ENCODE measurements at places on chromosomes 6 and 20.

GRCh38 chr6:44233567-44234100, 10.2 kb downstream of the SLC29A1 start:
- DNase-seq: no peak

- DNase-seq: no peak
Observed at GRCh38 chr20:50019466-50020256, 36.9 kb downstream of the SNAI1 start.

DNA sequence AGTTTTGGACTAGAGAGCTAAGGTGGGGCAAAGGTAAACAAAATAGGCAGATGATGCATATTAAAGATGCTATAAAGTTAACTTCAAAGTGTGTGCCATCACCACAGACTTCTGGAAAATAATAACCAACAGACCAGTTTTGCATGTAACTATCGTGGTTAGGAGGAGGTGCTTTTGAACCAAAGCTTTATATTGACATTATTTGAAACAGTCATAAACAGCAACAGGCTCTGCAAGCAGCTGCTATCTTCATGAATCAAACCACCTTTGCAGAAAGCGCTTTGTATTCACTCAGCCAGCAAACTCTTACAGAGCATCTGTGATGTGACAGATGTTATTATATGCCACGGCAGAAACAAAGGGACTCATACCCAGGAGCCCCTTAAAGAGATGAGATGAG, 81.9 kb downstream of the CRYBG1 start:
- DNase-seq: no peak

- DNase-seq: no peak
Observed at GRCh38 chr6:55980627-55981211, 105.3 kb upstream of the BMP5 start.

GRCh38 chr6:166693880-166694279, 66.8 kb upstream of the RPS6KA2 start:
- DNase-seq: no peak

DNA sequence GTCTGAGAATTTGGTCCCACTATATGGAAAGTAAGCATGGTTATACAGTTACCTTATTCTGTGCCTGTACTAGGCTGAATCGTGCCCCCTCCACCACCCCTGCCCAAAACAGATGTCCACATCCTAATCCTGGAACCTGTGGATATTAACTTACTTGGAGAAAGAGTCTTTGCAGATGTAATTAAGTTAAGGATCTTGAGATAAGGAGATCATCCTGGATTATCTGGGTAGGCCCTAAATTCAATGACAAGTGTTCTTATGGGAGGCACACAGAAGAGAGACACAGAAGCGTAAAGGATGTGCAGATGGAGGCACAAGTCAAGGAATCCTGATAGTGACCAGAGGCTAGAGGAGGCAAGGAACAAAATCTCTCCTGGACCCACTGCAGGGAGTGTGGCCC, 116.7 kb upstream of the MAN1A1 start:
- DNase-seq: no peak

DNA sequence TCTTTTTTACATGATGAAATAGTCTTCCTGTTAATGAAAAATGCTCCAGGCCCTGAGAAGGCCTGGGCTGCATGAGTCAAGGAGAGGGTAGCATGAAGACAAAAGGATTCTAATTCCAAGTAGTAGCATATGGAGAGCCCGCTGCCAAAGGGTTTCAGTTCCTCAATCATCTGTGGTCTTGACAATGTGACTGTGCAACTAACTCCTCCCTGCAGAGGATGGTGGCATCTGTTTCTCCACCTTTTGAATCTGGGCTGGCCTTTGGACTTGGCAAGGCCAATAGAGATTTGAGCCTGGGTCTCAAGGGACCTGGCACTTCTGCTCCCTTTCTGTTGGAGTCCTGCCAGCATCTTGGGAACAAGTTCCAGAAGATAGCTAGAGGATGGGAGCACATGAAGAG, 35.1 kb upstream of the ANKEF1 start:
- no peak for DNase-seq

DNA sequence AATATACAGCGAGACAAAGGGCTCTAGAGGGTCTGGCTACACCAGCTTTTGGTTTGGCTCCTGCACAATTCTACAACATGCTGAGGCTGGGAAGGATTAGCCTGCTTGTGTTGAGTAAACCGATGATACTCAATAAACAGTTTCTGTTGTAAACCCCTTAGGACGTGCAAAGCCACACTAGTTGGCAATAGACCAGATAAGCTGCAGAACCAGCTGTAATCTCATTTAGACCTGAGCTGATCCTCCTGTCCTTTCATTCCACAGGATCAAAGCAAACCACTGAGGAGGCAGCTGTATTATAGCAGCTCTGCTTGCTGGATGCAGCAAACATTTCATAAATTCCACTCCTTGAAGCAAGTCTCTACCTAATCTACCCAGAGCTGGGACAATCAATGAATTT, 79.7 kb downstream of the MMS22L start:
- no peak for DNase-seq

DNA sequence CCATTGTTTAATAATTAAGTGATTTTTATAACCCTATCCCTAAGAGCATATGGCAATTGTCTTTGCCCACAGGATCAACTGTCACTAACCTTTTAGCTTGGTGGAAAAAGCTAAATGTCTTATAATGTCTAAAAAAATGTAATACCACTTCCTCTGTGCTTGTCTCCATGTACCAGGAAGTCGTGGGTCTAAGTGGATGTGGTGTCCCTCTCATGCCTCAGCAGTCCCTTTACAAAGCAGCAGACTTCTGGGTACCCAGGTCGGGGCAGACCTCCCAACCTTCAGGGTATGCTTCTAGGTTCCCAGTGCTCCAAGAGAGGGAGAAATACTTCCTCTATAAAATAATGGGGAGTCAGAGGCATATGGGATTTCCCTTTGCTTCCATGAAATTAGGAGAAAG, 74.7 kb downstream of the ZHX3 start:
- DNase-seq: no peak

- no peak for DNase-seq
Observed at GRCh38 chr6:34680802-34681515, 15.6 kb downstream of the ILRUN start.

GRCh38 chr20:44614525-44614924, 32.1 kb downstream of the PKIG start:
- peak; percentile 59 for DNase-seq

- DNase-seq: no peak
Observed at GRCh38 chr20:16485401-16485800, 87.8 kb downstream of the KIF16B start.

DNA sequence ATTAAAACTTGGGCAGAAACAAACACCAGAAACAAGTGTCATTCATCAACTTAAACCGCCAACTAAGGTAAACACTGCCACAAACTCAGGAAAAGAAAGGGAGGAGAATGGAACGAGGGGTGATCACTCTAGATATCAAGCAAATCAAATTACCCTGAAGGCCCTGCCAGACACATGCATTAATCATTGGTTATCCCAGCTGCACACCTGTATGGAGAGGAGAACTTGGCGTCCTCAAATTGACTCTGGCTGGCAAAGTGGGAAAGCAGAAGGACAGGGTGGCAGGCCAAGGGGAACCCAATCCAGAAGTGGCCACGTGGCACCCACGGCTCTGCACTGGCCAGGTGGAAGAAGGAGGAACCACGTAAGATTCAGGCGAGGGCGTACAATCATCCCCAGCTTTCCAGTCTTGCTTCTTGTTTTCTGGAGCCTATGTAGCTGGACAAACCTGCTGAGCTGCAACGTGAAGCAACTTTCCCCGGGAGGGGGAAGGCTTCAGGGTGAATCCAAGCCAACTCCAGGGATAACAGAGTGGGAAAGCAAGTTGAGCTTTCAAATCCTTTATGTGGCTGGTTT, 156.2 kb upstream of the JARID2 start:
- no peak for DNase-seq

DNA sequence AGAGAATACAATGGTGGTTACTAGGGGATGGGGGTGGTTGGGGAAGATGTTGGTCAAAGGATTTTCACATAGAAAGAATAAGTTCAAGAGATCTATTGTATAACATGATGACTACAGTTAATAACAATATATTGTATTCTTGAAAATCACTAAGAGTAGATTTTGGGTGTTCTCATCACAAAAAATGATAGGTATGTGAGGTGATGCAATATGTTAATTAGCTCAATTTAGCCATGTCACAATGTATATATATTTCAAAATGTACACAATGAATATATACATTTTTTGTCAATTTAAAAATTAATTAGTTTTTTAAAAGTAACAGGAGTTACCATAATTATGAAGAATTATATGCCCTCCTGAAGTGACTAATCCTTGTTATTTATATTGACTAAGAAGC, 22.3 kb downstream of the ZNF133 start:
- DNase-seq: no peak

DNA sequence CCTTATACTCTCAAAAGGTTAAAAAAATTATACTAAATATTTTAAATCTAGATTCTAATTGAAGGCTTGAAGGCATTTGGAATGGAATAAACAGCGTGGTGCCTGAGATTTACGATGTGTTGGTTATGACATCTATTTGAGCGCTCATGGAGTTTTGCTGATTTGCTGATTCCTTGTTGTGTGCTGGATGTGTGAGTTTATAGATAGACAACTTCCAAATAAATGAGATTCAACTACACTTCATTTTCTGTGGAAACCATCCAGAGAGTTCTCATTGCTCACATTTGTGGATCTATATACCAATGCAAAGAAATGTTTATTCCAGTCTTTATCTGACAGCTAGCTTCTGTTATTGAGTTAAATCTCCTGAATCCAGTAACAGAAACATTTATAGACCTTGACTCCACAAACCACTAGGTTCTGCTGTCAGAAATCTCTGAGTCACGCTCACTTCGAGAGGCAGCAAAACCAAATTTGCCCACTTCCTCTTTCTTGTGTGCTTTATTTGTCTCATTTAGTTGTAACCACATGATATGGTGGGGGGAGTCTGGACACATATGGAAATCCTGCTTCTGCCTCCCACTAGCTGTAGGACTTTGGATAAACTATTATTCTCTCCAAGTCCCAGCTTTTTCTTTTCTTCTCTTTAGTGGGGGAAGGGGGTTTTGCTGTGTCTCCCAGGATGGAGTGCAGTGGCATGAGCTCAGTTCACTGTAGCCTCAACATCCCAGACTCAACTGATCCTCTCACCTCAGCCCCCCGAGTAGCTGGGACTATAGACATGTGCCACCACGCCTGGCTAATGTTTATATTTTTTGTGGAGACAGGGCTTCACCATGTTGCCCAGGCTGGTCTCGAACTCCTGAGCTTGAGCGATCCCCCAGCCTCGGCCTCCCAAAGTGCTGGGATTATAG, 54.5 kb downstream of the IPCEF1 start:
- DNase-seq: no peak

GRCh38 chr6:68226460-68226859, 408.6 kb upstream of the ADGRB3 start:
- peak; percentile 17 for DNase-seq

GRCh38 chr6:50848989-50849795, 30.5 kb downstream of the TFAP2B start:
- DNase-seq: no peak

DNA sequence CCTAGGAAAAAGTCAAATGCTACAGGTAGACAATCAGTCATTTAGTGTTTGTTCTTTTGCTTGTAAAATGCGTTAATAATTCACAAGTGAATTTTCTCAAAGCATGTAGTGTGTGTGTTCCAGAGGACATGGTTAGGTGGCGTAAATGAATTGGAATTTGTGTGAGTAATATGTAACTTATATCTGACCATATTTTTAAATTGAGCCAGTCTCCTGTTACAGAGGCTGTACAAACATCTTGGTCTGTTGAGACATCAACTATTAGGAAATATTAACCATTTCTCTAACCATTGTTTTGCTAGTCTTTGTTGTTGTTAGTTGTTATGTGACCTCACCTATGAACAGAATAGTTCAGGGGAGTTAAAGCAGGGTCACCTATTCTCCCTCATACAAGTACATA, 22.7 kb downstream of the MCM8 start:
- DNase-seq: no peak

DNA sequence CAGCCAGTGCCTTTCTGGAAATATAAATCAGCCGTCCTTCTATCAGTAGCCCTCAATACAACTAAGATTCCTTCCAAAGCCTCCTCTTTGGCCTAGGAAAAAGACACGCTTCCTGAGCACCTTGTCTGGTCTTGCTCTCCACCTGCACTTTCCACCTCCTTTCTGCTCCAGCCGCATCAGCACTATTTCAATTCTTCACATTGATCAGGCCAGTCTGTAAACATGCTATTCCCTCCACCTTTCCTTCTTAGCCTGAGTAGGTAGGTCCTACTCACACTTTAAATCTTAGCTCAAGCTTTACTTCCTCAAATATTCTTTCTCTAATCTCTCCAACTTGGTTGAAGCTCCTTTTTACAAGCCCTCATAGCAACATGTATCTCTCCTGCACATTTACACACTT, 11.4 kb downstream of the RANBP9 start:
- no peak for DNase-seq

- DNase-seq: no peak
Observed at GRCh38 chr6:6725468-6726209, 137.1 kb downstream of the LY86 start.

GRCh38 chr20:19094959-19095541, 117.4 kb upstream of the SLC24A3 start:
- no peak for DNase-seq

DNA sequence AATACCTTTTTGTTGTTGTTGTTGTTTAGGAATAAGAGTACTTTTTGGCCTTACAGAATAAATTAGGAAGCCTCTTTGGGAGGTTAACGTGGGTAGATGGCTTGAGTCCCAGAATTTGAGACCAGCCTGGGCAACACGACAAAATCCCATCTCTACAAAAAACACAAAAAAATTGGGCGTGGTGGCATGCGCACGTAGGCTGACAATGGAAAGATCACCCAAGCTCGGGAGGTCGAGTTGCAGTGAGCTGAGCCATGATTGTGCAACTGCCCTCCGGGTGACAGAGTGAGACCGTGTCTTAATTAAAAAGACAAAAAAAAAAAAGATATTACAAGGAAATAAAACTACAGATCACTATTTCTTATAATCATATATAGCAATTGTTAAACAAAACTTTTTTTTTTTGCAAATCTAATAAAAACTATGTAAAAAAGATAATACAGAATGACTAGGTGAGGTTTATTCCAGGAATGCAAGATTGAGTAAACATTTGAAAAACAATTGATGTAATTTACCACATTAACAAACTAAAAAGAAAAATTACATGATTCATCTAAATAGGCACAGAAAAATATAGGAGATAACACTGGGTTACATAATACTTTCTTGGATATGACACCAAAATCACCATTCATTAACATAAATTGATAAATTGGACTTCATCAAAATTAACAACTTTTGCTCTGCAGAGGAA, 43.6 kb upstream of the ASCC3 start:
- DNase-seq: no peak

- DNase-seq: no peak
Observed at GRCh38 chr6:151431337-151431736, 20.6 kb downstream of the RMND1 start.

Data from head of caudate nucleus (tissue), 42 donors.